ENCODE measurements at places on chromosomes 1 and 21.

DNA sequence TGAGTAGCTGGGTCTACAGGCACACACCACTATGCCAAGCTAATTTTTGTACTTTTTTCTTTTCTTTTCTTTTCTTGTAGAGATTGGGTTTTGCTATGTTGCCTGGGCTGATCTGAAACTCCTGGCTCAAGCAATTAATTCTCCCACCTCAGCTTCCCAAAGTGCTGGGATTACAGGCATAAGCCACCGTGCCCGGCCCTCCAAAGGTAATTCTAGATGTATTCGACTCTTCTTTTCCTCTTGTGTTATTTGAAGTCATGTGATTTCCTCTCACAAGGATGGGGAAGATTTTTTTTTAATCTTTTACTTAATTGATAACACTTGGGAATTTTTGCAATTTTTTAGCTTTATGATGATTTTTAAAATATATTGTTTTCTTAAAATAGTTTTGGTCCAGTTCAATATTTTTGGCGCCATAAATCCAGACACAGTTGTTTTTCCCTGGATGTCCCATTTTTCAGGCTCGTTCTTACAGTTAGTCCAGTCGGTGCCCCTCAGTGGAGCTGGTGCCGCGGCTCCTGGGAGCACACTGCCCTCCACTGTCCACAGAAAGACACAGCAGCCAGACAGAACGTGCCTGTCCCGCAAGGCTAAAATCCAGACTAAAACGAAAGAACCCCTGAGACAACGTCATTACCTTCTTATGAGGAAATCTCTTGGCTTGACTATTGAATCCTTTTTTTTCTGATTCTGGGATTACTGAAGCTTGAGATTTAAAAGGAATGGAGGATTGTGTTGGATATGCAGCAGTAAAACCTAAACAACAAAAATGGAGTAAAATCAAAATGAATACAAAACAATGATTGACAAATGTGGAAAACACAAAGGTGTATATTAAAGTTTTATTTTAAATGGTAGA, 22.4 kb downstream of the STPG1 start:
- DNase-seq: peak; percentile 38

DNA sequence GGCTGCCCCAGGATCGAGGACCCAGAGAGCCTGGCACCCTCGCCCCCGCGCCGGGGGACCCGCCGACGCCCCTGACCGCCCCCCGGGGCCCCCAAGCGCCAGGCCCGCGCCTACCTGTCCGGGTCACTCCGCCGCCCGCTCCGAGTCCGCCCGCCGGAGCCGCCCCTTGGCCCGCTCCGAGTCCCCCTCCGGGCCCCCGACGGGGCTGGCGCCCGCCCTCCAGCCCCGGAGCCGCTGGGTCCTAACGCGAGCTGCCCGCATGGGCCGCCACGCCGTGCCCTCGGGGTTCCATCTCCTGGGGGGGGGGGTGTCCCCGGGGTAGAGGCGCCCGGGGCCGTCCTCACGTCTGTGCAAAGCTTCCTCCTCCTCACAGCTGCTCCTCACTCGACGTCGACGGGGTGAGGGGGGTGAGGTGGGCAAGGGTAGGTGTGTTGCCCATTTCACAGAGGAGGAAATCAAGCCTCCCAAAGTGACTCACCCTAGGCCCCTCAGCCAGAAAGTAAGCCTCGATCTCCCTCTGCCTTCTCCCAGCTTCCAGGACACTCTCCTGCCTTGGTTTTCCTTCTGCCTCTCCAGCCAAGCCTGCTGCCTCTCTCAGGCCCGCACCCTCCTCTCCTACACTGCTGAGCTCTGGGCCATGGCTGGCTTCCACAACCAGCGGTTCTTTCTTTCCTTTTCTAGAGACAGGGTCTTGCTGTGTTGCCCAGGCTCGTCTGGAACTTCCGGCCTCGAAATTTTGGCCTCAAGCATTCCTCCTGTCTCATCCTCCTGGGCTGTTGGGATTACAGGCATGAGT, at the start of gene MFAP2:
MFAP2 (minus strand) TSS at position 148 of the 796 bp plus-strand sequence. CDS start 2,347 bp downstream, outside the sequence.
- DNase-seq: no peak

GRCh38 chr1:61138305-61138704, 55.9 kb downstream of the NFIA start:
- DNase-seq: no peak

GRCh38 chr1:42936309-42937078, 22.2 kb downstream of the SLC2A1 start:
- DNase-seq: no peak

DNA sequence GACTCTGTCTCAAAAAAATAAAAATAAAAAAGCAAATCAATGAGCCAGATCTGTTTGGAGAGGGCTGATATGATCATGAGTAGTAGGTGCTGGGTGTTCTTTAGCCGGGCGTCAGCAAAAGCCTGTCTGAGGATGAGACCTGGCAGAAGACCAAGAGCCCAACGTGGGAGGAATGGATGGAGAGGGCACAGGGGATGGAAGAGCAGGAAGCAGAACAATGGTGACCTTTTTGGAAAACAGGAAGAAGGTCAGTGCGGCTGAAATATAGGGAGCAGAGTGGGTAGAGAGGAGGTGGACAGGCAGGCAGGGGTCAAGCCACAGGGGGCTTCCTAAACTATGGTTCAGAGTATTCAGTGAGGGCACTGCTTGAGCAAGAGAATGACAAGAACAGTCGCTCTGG, 30.9 kb downstream of the VWA5B1 start:
- no peak for DNase-seq

DNA sequence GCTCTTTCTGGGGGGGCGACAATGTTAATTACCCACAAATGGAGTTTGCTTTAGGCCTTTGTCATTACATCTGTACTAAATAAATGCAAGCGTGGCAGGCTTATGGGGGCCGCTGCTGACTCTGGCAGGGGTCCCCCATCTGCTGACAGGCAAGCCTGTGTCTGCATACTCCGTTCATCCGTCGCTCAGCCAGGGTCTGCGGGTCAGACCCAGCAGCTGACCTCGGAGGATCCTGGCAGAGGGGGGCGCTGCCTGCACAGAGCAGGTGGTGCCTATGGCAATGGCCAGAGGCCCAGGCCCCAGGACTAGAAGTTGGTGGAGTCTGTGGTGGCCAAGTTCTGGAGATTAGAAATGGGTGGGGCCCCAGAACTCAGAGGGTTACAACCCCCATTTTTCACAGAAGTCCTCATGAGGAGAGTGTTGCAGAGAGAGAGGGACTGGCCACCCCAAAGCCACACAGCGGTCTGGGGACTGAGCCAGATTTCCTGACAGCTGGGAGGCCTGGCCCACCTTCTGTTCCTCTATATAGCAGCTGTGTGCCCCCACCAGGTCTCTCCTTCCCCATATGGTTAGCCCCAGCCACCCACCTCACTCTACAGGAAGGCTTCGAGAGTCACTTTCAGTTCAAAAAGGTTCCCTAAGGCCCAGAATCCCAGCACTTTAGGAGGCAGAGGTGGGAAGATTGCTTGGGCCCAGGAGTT, 31.0 kb downstream of the TTC39A start:
- no peak for DNase-seq

DNA sequence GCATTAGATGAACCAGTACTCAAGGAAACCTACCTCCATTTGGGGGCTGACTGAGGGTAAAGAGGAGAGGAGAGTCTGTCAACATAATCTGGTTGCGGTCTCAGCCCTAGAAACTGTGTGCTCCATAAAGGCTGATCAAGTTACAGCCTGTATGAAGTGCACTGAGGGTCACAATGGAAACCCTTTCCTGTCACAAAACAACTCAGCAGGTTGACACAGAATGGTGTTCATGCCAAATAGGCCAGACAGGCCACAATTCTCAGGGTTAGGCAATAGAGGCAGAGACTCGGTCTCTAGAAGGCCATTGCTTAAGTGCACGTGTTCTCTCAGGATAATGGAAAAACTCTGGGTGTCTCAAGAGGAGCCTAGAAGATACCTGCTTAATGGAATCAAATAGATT, 4.1 kb upstream of the ANKRD35 start:
- no peak for DNase-seq

DNA sequence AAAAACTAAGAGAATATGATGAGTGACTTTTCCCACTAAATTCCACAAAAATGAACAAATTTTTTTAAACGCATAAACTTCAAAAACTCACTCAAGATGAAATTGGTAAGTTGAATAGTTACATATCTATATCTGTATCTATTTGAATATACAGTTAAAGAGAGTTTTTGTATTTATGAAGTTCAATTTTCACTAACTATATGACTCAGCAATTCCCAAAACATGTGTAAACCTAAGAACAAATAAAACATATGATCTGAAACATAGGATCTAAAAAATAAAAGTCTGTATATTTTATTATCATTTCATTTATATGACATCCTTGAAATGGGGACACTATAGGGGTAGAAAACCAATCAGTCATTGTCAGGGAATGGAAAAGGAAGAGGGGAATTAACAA, 105.7 kb upstream of the SNX7 start:
- no peak for DNase-seq

DNA sequence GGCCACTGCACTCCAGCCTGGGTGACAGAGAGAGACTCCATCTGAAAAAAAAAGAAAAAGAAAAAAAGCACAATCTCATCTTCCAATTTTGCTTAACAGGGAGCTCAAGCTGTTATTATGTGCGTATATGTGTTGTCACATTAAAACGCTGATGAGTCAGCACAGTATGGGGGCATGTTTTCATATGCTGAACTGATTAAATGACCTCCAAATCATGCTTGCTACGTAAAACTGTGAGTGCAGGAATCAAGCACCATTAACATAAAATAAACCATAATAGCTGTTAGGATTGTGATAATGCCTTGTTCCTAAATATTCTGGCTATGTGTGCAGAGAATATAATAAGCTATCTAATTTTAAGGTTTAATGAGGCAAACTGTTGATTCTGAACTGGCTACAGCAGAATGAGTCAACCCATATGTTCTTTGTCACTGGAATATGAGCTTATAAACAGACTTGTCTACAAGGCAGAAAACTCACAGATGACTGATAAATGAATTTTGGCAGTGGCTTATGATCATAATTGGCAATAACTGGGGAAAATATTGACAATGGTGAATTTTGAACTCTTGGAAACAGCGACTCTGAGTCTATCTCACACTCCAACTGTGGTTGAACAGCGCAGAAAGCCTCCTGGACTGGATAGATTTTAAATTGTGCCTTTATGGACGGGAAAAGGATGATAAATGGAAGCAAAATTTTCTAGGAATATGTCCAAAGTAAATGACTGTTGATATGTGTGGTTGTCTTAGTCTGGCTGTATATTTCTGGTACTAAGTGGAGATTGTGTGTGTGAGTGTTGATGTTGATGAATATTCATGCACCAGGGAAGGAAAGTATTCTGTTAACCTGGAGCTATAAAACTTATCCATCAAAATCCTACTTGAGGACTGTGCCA, 75.5 kb downstream of the VCAM1 start:
- no peak for DNase-seq

GRCh38 chr1:201006450-201006849, 17.1 kb downstream of the KIF21B start:
- DNase-seq: no peak

- peak; percentile 34 for DNase-seq
These were observed 2.5 kb upstream of the MEF2D start for GRCh38 chr1:156502894-156503697.

- no peak for DNase-seq
These were observed 12.5 kb upstream of the VAMP4 start for GRCh38 chr1:171754353-171754705.

- DNase-seq: no peak
These were observed 62.4 kb downstream of the CD247 start for GRCh38 chr1:167455786-167456446.

DNA sequence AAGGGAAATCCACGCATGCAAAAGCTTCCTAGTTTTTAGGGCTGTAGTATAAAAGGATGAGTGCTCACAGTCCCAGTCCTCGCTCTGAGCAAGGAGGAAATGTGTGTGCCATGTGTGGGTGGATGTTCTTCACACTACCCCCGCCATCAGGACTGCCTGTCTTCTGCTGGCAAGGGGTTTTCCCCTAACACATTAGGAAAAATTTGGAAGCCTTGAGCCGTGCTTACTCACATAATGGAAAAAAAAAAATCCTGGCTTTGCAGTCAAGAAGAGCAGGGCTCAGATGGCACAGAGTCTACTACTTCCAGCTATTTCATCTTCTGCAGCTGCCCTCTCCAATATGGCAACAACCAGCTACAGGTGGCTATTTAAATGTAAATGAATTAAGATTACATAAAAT, 363.1 kb downstream of the PLPP3 start:
- DNase-seq: no peak

DNA sequence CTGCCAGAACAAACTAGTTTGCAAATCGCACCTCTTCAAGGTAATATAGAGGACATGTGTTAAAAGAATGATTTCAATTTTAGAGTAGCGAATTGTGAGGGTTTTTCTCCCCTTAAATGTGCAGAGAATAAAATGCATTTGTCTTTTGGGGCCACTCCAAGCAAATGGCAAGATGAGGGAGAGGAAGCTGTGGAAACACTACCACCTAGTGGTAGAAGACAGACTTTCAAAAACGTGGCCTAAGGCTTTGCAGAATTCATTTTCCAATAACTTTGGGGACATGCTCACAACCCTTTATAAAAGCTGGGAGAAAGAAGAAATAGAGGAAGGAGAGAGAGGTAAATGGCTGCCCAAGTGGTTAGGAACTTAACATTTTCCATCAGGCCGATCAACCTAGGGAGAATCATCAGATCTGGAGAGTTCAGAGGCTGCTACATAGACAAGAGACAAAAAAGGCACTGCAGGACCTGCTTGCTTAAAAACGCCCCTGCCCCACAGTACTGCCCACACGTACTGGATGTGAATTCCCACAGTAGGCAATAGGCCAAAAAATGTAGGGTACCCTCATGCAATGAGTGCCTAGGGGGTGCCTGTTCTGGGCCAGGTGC, 15.7 kb upstream of the RCAN1 start:
- DNase-seq: peak; percentile 45

DNA sequence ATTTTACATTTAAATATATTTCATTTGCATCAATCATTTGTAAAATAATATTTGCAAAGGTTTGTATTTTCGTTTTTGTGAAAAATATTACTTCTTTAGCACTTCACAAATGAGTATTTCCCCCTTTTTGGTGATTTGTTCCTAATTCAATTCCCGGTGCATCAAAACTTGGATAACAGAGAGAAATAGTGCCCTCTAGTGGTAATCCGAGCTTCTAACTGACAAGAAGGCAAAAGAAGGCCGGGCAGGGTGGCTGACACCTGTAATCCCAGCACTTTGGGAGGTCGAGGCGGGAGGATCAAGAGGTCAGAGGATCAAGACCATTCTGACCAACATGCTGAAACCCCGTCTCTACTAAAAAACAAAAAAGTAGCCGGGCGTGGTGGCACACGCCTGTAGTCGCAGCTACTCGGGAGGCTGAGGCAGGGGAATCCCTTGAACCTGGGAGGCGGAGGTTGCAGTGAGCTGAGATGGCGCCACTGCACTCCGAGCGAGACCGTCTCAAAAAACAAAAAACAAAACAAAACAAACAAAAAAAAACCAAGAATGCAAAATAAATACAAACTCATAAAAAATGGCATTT, 137.7 kb downstream of the COL11A1 start:
- peak; percentile 28 for DNase-seq

DNA sequence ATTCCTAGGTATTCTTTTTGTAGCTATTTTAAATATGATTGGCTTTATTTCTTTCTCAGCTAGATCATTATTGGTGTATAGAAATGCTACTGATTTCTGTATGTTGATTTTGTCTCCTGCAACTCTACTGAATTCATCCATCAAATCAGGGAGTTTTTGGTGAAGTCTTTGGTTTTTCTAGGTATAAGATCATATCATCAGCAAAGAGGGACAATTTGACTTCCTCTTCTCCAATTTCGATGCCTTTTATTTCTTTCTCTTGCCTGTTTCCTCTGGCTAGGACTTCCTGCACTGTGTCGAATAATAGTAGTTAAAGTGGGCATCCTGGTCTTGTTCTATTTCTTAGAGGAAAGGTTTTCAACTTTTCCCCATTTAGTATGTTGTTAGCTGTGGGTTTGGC, 27.5 kb upstream of the PRKACB start:
- DNase-seq: no peak

GRCh38 chr21:36538761-36539160, 58.8 kb upstream of the CLDN14 start:
- no peak for DNase-seq

All from AML-193 (cell line).